ENCODE measurements at places on chromosomes 11 and 22.

DNA sequence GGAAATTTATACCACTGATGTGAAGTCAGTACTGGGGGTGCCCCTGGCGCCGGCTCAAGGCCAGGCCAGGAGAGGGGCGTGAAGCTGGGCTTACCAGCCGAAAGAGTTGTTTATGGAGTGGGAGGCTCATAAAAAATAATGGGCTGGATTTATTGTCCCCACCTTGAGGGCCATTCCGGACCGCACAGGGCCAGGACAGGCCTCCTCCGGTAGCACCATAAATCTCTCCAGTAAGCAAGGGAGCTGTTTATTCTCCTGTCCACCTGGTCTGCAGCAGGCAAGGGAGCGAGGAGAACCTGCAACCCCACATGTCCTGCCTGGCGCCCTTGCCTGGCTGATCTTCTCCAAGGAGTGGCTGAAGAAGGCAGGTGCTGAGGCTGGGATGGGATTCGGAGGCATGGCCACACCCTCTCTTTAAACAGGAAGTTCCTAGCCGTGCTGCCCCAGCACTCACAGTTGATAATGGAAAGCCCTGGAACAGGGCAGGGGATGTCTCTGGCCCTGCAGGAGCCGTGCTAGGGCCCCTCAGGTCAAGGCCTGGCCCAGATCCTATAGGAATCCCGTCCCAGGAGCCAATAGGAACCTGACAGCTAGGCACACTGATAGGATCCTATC lies 65.1 kb downstream of the SCUBE1 start:
- no peak for DNase-seq

DNA sequence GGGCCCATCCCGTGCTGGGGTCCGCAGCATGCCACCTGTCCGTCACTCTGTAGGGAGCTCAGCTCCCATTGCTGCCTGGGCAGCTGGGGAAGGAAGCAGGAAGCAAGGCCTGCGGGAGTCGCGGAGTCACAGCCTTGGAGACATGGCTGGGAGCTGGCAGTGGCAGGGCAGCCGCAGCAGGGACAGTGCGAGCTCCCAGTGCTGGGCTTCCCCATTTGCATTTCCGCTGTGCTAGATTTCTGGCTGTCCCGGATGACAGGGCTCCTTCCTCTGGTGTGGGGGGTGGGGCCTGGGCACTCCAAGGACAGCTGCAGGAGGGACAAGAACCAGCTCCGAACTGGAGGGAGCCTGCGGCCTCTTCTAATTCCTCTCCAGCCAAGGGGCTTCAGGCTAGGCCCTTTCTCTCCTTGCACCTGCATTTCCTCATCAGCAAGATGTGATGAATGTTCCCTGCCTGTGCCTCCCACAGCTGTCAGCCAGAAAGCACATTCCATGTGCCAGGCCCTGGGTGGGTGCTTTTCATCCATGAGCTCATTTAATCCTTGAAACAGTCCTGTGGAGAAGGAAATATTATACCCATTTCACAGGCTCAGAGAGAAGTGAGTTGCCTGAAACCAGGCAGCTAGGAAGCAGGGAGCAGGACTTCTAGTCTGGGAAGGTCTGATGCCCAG lies 48.0 kb downstream of the MYO7A start:
- DNase-seq = no peak

GRCh38 chr11:506995-507726 lies at the start of gene RNH1:
Gene RNH1 (minus strand): TSS chr11:507242. CDS start chr11:502162, 5,080 bp downstream.
- peak; percentile 100 for DNase-seq

GRCh38 chr11:77325159-77325558 lies 23.7 kb upstream of the GDPD4 start:
- no peak for DNase-seq

GRCh38 chr22:28883917-28884746 lies 760 bp downstream of the ZNRF3 start:
- peak; percentile 24 for DNase-seq

DNA sequence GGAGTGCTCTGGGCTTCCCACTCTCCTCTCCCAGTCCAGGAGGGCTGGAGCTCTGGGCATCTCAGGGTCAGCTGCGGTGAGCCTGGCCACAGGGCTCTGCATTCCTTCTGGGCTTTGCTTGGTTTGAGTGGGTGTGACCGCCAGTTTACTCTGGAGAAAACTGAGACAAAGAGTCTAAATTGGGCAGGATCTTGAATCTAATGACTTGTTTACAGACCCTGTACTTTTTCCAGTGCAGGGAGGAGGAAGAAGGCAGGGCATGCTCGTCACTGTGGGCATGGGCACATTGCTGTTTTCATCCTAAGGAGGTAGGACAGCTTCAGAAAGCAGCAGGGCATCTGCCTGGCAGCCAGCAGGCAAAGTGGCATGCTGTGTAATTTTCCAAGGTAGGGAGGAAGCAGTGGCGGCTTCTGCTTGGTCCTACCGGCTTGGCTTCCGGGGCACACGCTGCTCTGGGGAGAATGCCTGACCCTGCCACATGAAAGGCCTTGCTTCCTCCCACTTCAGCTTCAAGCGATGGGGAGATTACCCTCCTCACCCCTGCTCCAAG lies 22.9 kb downstream of the FLI1 start:
- DNase-seq = peak; percentile 36

GRCh38 chr11:66717925-66718319 lies 11.1 kb downstream of the SPTBN2 start:
- no peak for DNase-seq

- no peak for DNase-seq
Measured at GRCh38 chr11:106503901-106504300, 426.4 kb downstream of the AASDHPPT start.

GRCh38 chr22:30970356-30970746 lies 1.3 kb downstream of the TUG1 start:
- DNase-seq = no peak

DNA sequence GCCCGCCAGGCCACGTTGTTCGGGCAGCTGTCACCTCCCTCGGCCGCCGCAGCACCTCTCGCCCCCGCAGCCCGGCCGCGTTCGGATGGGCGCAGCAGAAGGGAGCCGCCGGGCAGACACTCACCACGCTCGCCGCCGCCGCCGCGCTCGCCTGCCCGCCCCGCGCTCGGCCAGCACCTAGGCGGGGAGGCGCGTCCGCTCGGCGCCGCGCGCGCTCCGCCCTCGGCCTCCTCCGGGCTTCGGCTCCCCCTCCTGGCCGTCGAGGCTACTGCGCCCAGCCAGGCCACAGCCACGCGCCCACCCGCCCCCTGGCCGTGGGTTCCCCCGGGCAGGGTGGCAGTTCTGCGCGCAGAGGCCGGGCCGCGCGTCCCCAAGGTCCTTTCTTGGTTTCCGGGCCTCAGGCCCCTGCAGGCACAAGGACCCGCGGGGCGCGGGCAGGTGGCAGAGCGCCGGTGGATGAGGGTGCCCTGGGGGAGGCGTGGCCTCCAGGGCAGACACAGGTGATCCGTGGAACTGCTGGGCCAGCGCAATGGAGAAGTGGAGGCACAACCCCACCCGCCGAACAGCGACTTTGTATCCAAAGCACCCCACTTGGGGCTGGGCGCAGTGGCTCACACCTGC lies at the start of gene SLC25A22:
SLC25A22 (minus strand) TSS at position 189 of the 621 bp plus-strand sequence. CDS start 3,275 bp downstream, outside the sequence.
- peak; percentile 82 for DNase-seq

DNA sequence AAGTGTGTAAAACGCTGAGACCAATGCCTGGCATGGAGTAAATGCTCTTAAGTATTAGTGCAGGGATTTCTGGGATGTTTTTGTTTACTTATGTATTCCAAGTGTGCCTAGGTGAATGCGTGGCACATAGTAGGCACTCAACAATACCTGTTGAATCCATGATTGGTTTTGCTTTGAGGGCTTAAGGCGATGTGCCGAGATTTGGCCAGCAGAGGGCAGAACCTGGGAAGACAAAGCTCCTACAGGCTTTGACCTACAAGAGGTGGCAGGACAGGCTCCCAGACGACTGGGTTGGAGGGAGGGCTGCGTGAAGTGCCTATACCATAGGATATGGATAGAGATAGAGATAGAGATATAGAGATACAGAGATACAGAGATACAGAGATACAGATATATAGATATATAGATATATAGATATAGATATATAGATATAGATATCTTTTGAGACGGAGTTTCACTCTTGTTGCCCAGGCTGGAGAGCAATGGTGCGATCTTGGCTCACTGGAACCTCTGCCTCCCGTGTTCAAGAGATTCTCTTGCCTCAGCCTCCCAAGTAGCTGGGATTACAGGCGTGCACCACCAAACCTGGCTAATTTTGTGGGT lies 13.9 kb downstream of the KCNE3 start:
- DNase-seq = peak; percentile 18

- no peak for DNase-seq
Measured at GRCh38 chr22:30309951-30310741, 16.6 kb downstream of the TBC1D10A start.

DNA sequence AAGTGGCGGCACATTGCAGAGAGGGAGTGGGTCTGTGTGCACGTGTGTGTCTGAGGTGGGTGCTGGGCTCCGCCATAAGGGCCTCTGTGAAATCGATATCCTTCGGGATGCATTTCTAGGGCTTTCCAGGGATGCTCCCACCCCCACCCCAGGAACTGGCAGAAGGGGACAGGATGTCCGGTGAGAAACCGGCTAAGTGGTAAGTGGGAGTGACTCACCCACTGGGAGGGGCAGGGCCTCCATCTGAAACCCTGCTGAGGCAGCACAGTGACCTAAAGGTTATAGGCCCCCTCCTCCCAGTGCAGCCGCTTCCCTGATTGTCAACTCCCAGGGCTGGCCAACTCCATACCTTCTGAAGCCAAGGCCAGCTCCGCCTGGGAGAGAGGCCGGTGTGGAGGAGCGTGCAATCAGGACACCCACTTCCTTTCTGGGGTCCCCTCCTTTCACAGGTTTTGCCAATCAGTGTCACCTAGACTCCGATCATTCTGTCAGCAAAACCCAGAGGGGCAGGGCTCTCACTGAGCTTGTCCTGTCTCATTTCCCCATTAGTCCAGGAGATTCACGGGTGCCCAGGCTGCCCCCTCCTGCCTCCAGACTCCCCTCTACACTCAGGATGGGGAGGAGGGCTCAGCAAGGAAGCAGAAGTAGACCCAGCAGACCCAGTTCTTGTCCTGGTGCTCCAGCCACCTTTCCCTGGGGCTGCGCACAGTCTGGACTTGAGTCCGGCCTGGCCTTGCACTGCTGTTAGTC lies 44.5 kb downstream of the NECTIN1 start:
- DNase-seq = no peak

- DNase-seq = no peak
Measured at GRCh38 chr11:116072601-116073410, 568.6 kb upstream of the CADM1 start.

DNA sequence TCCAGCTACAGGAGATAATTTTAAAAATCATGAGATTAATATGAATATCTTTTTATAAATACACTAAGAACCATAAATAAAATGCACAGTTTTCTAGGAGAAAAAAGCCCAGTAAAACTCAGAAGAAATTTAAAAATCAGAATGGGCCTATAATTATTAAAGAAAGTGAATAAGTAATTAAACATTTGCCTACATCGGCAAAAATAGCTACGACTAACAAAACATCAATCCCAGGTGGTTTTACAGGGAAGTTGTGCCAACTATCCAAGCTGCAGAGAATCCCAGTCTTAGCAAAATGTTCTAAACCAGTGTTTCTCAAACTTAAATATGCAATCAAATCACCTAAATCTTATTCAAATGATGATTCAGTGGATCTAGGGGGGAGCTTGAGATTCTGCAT lies 180.0 kb downstream of the TRIM29 start:
- DNase-seq = no peak

- DNase-seq = no peak
Measured at GRCh38 chr22:23269441-23270211, 89.3 kb downstream of the BCR start.

GRCh38 chr22:46845296-46846149 lies 83.1 kb downstream of the TBC1D22A start:
- DNase-seq = no peak

- DNase-seq = no peak
Measured at GRCh38 chr11:94151903-94152677, 23.4 kb downstream of the PANX1 start.

DNA sequence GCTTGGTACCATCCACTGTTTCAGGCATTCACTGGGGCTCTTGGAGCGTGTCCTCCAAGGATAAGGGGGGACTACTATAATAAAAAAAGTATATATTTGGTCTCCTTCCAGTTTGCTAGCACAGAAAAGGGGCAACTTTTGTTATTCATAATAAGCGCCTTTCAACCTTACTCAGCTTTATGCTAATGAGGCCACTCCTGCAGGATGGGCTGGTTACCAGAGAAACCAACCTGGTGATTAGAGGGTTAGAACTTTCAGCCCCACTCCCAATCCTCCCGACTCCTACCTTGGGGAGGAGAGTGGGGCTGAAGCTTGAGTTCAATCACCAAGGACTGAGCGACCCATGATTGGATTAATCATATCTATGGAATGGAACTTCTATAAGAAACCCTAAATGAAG lies 31.8 kb downstream of the PPFIBP2 start:
- DNase-seq = no peak

DNA sequence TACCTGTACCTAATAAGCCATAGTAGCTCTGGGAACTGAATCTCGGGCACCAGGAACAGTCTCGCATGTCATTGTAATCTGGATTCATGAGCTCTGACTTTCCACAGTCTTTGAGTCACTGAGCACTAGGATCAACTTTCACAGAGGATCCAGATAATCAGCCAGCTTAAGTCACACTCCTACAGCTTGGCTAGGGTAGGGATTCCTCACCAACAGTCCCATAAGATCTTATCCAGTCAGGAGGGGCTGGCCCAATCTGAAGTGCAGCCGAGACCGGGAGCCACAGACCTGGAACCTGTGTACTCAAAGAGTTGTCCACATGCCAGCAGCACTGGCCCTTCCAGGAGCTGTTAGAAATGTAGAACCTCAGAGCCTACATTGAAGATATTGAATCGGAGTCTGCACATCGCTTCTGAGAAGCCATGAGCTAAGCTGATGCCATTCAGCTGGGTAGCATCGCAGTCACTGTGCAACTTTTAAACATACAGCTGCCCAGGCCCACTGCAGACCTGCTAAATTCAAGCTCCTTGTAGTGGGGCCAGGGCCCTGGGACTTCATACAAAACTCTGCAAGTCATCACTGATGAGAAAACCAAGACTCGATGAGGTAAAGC lies 538.8 kb upstream of the B3GAT1 start:
- DNase-seq = no peak

GRCh38 chr11:83521647-83522596 lies 235.8 kb upstream of the CCDC90B start:
- DNase-seq = no peak

DNA sequence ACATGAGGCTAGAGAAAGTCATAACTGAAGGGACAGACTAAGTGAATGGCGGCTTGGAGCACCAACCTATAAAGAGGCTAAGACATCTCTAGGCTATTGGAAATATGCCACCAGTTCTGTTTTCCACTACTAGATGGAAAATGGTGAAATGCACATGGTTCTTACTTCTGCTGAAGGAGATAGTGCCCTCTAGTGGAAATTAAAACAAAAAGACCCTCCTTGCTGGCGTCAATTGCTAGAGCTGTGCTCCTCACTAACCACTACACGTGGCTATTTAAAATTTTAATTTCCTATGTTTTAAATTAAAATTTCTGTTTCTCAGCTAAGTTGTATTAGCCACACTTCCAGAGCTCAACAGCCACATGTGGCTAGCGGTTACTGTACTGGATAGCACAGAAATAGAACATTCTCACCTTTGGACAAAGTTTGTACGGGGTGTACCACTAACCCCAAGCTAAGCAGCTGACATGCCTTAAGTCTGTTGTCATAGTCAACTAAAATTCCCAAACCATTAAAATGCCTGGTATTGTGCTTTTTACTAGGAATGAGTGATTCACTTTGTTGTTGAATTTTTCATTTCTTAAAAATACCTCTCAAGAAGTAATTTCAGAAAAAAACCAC lies 34.1 kb upstream of the CALCA start:
- DNase-seq = no peak
